ENCODE measurements at places on chromosomes 6 and 20. TPM values are rescaled to one million over a fixed set of nuclear protein-coding genes. Genes with fewer than 3 reads are reported as not detected.

GPR63 gene
- under 0.01 TPM for total RNA-seq

ZNF391 gene
- total RNA-seq = 0.26 TPM

TMEM14C gene
- 147 TPM for total RNA-seq

DCDC2 gene
- total RNA-seq = not detected

ZSWIM3 gene
- 9.4 TPM for total RNA-seq

CAGE1 gene
- total RNA-seq = 0.11 TPM

ERVFRD-1 gene
- total RNA-seq = not detected

PLN gene
- total RNA-seq = not detected

TPBG gene
- total RNA-seq = 2.0 TPM

SIRPD gene
- total RNA-seq = not detected

Data from dermis lymphatic vessel endothelial cell (primary cell).